Activated T-cell treated with anti-CD3 and anti-CD28 coated beads, Interleukin-2, amount 50 U/mL, for 48 hours (primary cell): ENCODE measurements at places on chromosomes 1 and 21.

DNA sequence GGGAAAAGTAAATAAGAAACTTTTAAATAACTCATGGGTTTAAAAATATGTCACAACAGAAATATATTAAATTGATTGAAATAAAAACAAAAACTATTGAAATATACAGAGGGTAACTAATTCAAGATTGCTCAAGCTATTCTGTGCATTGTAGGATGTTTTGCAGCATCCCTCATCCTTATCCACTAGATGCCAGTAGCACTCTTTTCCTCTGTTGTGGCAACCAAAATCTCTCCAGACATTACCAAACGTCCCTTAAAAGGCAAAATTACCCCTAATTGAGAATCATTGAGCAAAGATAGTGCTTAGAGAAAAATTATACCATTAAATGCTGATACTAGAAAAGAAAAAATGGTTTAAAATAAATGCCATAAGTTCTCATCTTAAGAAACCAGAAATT is 682.6 kb downstream of the RWDD3 start:
- no peak for DNase-seq

DNA sequence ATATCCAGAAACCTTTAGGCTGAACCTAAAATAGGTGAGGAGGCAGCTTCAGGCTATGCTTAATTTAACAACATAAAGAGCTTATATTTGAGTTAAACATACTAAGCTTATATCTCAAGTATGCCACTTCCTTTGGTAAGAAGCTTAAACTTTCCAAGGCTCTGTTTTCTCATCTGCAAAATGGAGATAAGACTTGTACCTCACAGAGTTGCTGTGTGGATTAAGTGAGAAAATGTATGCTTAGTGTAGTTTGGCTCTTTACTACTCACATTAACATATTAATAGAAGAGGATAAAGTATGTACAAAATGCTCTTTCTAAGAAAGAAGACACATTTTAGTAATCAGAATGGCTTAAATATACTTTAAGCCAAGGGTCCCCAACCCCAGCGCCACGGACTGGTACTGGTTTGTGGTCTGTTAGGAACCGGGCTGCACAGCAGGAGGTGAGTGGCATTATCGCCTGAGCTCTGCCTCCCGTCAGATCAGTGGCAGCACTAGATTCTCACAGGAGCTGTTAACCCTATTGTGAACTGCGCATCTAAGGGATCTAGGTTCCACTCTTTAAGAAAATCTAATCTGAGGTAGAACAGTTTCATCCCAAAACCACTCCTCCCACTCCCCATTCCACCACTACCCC is 77.2 kb downstream of the HS2ST1 start:
- no peak for DNase-seq

DNA sequence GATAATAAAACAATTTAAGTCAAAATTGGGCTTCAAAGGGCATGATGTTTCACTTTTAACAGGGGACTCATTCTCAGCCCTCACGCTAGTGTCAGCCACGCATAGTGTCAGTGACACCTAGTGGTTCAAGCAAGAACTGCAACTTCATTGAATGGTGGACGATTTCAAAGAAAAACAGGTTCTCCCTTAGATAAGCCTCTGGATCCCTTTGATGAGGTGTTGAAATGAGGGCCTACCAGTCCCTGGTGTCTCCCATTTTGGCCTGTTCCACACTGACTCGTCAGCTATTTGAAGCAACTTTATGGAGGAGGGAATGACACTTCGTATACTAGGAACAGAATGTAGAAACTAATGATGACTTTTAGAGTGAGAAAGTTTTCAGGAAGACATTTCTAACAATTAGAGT is 56.2 kb downstream of the FCRL5 start:
- peak; percentile 43 for DNase-seq

- peak; percentile 48 for DNase-seq
Measured at GRCh38 chr1:117674521-117675400, 68.9 kb downstream of the TENT5C start.

- DNase-seq, result no peak
Measured at GRCh38 chr1:121586369-121587229, 401.8 kb downstream of the SRGAP2C start.

DNA sequence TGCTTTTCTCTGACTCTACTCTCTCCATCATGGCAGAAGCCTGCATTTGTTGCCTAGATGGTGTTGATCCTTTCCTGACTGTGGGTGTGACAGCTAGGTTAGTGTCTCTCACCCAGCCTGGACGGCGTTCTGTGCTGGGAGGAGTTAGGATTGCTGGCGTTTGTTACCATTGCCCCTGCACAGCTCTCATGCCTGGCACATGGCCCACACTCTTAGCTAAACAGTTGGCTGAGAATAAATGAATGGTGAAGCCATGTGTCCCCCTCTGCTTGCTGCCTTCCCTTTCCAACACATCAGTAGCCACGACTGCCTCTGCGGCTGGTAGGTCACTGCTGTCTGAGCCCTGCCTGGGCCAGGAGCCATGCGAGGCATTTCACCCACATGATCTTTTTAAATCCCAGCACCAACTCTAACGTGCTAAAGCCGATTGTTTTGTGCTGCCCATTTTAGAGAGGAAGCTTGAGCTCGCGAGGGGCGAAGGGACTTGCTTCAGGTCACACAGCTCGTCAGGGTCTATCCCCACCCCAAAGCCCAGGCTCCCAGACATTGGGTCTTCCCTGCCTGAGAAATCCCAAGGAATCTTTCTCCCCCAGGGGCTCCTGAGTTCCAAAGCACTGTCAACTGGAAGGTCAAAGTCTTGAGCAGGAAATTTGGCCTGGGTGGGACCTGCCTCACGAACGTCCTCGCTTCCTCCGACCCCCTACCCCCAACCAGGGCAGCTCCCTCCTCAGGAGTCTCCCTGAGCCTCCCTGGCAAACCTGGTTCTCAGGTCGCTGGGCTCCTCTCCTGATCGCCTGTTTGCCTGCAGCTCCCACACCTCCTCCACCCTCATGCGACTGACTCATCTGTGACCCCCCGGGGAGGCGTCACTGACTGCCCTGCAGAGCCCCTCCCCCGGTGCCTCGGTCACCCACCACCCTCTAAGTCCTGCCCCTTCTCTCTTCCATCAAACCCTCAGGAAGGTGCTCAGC is 271.7 kb upstream of the C1orf174 start:
- no peak for DNase-seq

GRCh38 chr1:21095976-21096375 is 80.7 kb downstream of the EIF4G3 start:
- no peak for DNase-seq

DNA sequence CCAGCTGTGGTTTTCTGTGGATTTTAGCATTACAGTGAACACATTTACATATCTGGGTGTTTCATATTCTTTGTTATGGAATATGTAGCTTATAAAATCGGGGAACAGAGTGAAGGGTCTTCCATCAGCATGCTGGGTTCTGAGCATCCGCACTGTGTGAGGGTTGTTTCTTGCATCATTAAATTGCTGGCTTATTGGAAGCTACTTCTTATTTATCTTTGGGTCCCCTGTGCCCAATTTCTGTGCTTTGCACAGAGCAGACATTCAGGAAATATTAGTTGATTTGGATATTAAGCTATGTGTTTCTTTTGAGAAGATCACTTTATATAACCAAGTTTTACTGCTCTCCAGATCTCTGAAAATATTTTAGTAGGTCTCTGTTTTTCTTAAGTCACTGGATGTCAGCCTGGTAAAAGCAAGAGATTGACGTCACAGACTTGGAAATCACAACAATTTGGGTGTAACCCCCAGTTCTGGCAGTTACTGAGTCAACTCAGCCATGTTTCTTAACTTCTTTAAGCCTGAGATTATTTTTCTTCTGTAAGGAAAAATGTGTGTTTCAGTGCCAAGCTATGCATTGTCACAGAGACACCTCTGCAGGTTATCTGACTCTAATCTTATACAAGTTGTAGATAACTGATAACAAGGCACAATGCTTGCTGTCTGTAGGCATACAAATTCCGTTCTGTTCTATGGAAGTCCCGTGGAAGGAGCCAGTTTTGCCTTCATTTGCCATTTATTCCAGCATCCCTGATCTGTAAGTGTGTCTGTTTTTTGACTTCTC is 258.3 kb upstream of the KAZN start:
- DNase-seq, result no peak

GRCh38 chr1:12405325-12406210 is 175.7 kb downstream of the VPS13D start:
- DNase-seq, result no peak

GRCh38 chr1:51240084-51240483 is 4.0 kb downstream of the RNF11 start:
- DNase-seq, result no peak

DNA sequence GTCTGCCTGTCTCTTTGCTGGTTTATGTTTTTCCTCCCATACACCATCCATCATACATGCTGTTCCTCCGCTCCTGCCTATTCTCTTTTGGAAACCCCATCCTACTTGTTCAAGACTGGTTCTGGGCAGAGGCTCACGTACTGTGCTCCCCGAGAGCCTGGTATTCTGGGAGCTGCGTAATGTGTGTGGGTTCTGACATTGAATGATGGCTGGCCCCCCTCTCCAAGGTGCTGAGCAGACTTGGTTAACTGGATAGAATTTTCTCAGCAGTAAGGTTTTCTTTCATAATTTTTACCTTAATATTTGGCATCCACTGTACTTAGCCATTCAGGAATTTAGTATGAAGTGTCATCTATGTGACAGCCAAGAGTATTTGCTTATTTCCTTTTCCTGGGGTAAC is 26.6 kb downstream of the COQ8A start:
- DNase-seq, result no peak

DNA sequence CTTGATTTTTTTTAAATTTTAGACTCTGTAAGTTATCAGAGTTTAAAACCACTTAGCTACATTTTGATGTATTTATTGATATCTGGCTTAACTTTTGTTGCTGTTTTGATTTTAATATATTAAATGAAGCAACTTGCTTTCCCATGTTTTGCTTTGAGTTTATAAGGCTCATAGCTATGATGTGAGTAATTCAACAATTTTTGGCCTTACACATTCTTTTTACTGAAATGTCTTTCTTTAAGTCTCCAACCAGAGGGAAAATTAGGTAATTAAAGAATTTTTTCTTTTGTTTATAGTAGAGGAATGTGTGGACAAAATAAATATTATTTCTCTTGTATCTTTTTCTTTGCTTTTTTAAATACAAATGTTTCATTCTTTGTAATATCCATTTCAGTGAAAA is 258.3 kb upstream of the ADAMTS5 start:
- DNase-seq, result no peak

- no peak for DNase-seq
Measured at GRCh38 chr1:11869104-11869503, 10.4 kb upstream of the NPPB start.

GRCh38 chr1:206492589-206492988 is 14.7 kb upstream of the RASSF5 start:
- DNase-seq, result no peak

DNA sequence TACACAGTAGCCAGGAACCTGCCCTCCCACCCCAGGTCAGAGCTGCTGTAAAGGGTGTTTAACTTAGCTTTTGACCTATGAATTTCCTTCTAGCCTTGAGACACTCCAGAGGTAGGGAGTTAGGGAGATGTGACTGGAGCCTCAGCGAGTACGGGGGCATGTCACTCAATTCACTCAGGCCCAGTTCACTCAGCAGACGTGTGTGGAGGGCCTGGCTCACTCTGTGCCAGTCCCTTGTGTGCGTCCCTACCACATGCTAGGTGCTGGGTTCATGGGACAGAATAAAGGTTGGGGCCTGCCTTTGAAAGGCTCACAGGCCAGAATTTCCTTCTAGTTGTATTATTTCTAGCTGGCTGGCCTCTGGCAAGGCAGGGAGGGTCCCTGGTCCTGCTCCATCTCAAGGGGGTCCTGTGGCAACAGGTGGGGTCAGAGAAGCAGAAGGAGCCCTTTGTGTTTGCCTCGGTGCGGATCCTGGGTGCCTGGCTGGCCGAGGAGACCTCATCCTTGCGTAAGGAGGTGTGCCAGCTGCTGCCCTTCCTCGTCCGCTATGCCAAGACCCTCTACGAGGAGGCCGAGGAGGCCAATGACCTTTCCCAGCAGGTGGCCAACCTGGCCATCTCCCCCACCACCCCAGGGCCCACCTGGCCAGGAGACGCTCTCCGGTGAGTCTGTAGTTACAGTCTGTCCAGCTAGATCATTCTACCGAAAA is 4.5 kb downstream of the NCDN start:
- no peak for DNase-seq
